Esophagus muscularis mucosa (tissue), 4 donors: ENCODE measurements at places on chromosomes 7 and 10. TPM values are rescaled to one million over a fixed set of nuclear protein-coding genes. Genes with fewer than 3 reads are reported as not detected.
A peak's percentile ranks its signal among the peaks of the same experiment; 100 is the strongest.

DNA sequence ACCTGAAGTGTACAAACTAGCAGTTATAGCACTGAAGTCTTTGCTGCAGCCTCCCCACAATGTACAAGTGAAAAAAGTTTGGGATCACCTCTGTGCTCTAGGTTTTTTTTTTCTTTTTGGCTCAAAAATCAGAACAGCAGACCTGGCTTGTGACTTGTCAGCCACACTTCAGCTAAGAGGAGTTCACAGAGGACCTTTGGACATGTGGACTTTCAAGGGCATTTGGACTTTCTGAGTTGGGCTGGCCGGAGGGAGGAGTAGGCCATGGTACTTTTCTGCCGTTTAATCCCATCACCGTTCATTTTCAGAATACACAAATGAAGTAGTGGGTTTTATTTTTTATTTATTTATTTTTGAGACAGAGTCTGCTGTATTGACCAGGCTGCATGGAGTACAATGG lies 21.9 kb upstream of the ACSL5 start:
- H3K4me3 ChIP-seq = no peak overlapping the region
- H3K27me3 ChIP-seq = no peaks in the 10 kb centered on the region
- no peak overlapping the region for H3K27ac ChIP-seq

GRCh38 chr10:96280859-96281258 lies 9.5 kb upstream of the BLNK start:
- peaks cover 7% of the 10 kb centered on the region for H3K4me1 ChIP-seq
- no peak overlapping the region for H3K27ac ChIP-seq
- no peak overlapping the region for H3K4me3 ChIP-seq

DNA sequence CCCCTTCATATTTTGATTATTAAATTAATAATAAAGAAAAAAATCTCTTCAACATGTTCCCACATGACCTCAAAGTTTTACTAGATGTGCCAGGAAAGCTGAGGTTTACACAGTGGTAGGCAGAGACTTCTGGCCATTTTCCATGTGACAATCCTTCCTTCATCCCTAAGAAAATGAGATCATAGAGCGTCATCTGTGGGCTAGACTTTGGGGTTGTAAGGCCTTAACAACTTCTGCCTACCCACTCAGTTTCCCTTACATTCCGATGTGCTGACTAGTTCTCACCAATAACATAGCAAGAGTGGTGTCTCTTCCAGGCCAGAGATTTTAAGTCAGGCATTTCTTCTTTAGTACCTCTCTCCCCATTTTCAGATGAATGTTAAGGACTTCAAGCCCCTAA lies 171.1 kb upstream of the PHF14 start:
- H3K36me3 ChIP-seq = no peaks in the 10 kb centered on the region
- no peak for DNase-seq
- H3K4me1 ChIP-seq = peaks cover 7% of the 10 kb centered on the region
- no peak overlapping the region for H3K4me3 ChIP-seq

- no peak overlapping the region for H3K27ac ChIP-seq
- no peaks in the 10 kb centered on the region for H3K36me3 ChIP-seq
- no peak for DNase-seq
Observed at GRCh38 chr10:109173121-109173520, 750.2 kb downstream of the XPNPEP1 start.

DNA sequence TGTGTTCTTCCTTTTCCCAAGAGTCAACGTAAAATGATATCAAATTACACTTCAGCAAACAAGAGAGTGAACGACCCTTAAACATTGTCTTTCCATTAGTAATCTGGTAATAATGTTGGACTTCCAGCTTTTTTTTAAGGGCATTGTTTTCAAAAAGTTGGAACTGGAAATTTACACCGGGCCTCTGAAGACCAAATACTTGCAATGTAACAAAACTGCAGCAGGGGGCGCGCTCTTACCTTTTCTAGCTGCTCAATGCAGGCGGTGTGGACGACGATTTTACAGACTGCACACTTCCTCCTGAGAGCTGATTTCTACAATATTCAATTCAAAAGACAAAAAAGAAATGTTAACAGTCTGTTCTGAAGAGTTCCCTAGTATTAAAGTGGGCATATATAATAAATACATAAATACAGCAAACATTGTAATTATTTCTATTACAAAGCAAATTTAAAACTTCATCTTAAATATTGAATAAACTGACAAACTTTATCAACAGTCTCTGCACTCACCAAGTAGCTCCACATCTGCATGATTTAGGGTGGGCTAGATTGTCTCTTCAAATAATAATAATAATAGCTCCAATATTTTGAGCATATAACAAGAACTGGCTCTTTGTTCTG lies 190.4 kb downstream of the DGKI start:
- no peaks in the 10 kb centered on the region for H3K27me3 ChIP-seq
- H3K27ac ChIP-seq = no peak overlapping the region
- H3K4me3 ChIP-seq = no peak overlapping the region
- no peak for DNase-seq
- no peaks in the 10 kb centered on the region for H3K36me3 ChIP-seq
- H3K4me1 ChIP-seq = peaks cover 4% of the 10 kb centered on the region

DNA sequence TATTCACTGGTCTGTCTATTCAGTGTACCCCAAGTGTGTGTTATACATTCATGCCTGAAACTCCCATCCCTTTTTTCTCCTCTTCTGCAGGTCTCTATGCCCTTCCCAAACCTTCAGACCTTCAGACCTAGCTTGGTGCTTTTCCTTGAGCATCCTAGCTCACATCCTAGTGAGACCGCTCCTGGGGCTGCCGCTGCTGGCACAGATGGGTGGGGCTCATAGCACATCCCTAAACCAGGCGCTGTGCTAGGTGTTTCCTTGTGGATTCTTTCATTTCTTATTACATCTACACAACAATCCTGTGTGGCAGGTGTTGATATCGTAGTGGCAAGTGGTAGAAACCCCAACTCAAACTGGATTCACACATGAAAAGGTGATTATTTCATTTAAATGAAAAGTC lies 43.2 kb downstream of the PRR15 start:
- no peaks in the 10 kb centered on the region for H3K27me3 ChIP-seq
- DNase-seq = peak; percentile 24
- H3K4me1 ChIP-seq = no peaks in the 10 kb centered on the region
- no peak overlapping the region for H3K27ac ChIP-seq

DNA sequence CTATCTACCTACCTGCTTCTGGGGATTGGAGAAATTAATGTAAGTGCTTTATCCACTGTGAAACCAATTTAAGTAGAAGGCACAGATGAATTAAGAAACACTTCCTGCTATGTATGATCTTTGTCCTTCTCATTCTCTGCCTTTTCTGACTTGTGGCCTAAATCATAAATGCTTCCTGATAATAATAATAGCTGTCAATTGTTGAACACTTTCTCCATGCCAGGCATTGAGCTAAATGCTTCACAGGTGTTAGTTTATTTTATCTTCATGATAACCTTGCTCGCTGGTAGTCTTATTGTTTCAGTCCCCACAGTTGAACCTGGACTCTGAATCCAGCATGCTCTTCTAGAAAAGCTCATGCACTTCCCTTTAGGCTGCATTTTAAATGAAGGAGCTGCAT lies 75.4 kb downstream of the CHN2 start:
- DNase-seq = no peak
- no peak overlapping the region for H3K27ac ChIP-seq
- no peaks in the 10 kb centered on the region for H3K36me3 ChIP-seq
- H3K4me1 ChIP-seq = no peaks in the 10 kb centered on the region
- H3K27me3 ChIP-seq = no peaks in the 10 kb centered on the region

- no peak overlapping the region for H3K27ac ChIP-seq
- no peaks in the 10 kb centered on the region for H3K36me3 ChIP-seq
- no peak overlapping the region for H3K4me3 ChIP-seq
- H3K27me3 ChIP-seq = no peaks in the 10 kb centered on the region
- DNase-seq = no peak
Observed at GRCh38 chr10:61179771-61180170, 235.8 kb upstream of the RHOBTB1 start.

GRCh38 chr7:2015251-2015871 lies 217.4 kb downstream of the MAD1L1 start:
- no peaks in the 10 kb centered on the region for H3K27me3 ChIP-seq
- H3K4me3 ChIP-seq = no peak overlapping the region
- no peak overlapping the region for H3K27ac ChIP-seq

- peaks cover 19% of the 10 kb centered on the region for H3K4me1 ChIP-seq
- DNase-seq = no peak
- H3K36me3 ChIP-seq = peaks cover 30% of the 10 kb centered on the region
- H3K27me3 ChIP-seq = no peaks in the 10 kb centered on the region
- peak overlapping the region; percentile 82 for H3K27ac ChIP-seq
Observed at GRCh38 chr7:143265017-143265693, 1.9 kb downstream of the GSTK1 start.

DNA sequence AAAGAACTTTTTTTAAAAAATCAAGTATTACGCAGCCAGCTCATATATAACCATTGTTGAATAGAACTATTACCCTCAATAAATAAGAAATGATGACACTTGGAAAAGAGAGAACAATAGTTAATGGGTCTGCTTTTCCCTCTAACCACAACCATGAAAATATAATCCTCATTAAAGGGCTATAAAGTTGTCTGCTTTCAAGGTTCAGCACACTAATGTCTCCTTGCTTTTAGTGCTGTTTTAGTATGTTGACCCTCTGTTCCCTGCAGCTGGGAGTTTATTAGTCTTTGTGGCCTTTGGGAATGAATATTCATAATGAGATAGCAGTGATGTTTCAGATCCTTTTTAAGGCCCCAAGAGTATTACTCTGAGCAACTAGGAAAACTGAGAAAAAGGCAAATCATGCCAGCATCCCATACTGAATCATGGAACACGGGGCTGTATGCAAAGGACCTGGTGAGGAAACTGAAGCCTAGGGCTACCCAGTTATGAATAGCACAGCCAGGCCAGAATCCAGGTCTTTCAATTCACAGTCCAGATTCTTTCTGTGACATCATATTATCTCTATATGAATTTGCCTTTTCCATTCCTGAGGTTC lies 332.0 kb upstream of the LRGUK start:
- H3K36me3 ChIP-seq = no peaks in the 10 kb centered on the region
- DNase-seq = no peak
- H3K4me3 ChIP-seq = no peak overlapping the region
- no peaks in the 10 kb centered on the region for H3K27me3 ChIP-seq

DNA sequence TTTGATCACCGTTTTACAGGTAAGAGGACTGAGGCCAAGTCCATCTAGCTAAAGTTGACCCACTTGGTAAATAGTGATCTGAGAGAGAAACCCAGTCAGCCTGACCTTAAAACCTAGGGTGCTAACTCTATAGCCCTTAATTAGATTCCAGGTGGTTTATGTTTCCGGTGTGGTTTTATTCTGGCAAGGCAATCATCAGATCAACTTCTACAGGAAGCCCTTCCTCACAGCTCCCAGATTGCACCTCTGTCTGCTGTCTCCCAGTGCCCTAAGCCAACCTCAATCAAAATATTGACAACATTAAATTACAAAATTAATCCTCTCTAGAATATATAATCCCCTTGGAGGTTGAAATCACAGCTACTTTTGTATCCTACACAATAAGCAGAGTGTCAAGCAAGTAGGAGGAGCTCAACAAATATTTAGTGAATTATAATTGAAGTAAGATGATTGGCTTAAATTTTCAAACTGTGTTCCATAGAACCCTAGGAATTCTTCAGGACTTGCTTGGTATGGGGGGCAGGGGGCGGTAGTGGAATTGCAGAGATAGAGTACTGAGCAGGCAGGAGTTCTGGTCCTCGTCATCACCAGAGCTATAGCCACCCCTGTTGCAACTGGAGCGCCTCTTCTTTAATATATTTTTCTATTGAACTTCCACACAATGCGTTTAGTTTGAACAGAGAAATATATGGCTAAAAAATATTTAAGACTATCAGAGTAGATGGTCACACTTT lies 692.8 kb upstream of the LRRN3 start:
- H3K4me1 ChIP-seq = no peaks in the 10 kb centered on the region
- H3K27me3 ChIP-seq = no peaks in the 10 kb centered on the region
- no peak overlapping the region for H3K27ac ChIP-seq
- no peak overlapping the region for H3K4me3 ChIP-seq
- no peak for DNase-seq

DNA sequence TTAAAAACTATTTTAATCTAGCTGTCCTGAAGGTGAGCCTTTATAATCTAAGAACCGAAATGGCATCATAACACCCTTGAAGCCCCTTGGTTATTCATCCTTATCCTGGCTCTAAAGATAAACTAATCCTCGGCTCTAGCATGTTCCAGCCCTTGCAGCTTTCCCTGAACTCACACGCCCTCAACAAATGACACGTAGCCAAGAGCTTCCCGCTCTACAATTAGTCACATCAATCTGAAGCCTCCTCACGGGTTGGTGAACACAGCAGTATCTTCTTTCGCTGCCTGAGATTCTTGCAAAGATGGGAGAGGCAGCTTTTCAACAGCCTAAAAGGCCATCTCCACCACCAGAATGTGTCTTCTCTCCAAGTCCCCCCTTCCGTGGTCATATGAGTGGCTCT lies 4.1 kb downstream of the FRMD4A start:
- H3K27me3 ChIP-seq = no peaks in the 10 kb centered on the region
- H3K4me3 ChIP-seq = no peak overlapping the region
- no peaks in the 10 kb centered on the region for H3K36me3 ChIP-seq

DNA sequence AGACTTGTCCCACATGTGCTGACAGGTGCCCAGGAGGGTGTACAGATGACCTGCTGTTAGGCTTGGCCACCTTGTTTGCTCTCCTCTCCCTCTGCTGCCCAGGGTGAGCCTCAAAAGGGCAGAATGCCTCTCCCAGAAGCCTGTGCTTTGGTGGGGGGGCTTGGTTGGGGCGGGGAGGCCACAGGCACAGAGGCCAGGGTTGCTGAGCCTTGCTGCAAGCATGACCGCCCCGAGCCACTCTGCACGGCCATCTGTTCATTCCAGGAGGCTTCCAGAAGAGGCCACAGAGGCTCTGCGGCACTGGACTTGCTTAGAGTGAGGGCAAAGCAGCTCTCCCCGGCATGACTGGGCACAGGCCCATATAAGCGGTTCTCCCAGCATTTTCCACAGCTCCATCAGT lies 190.8 kb downstream of the GLRX3 start:
- H3K27me3 ChIP-seq = no peaks in the 10 kb centered on the region
- H3K27ac ChIP-seq = no peak overlapping the region
- DNase-seq = no peak
- no peaks in the 10 kb centered on the region for H3K4me1 ChIP-seq
- no peak overlapping the region for H3K4me3 ChIP-seq

DNA sequence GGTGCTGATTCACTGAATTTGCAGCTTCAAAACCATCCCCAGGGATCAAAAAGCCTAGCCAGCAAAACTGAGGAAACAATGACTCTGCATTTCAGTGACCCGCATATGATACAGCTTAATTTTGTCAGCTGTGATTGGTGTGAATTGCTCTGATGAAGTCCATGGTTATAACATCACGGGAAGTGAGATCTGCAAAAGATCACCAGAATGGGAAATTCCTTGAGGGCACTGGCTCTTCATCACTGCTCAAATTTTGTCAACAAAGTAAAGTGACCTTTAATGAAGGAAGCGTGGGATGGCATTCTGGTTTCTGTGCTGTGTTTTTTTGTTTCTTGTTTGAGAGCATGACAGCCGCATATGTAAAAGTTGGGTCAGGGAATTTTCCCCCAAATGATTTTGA lies 745.9 kb downstream of the GATA3 start:
- H3K36me3 ChIP-seq = no peaks in the 10 kb centered on the region
- H3K4me1 ChIP-seq = no peaks in the 10 kb centered on the region
- DNase-seq = no peak
- no peak overlapping the region for H3K27ac ChIP-seq
- H3K27me3 ChIP-seq = no peaks in the 10 kb centered on the region
- no peak overlapping the region for H3K4me3 ChIP-seq

GPR15LG gene
- total RNA-seq = not detected

NACAD gene
- 7.3 TPM for total RNA-seq

MSMB gene
- total RNA-seq = not detected

ATG9B gene
- total RNA-seq = not detected

SLC26A4 gene
- total RNA-seq = 0.17 TPM

INHBA gene
- total RNA-seq = 19.2 TPM

GLI3 gene
- total RNA-seq = 12.1 TPM

RSPH10B2 gene
- not detected for total RNA-seq

LMTK2 gene
- total RNA-seq = 31.7 TPM
